ENCODE measurements at places on chromosomes 4 and X. TPM values are rescaled to one million over a fixed set of nuclear protein-coding genes. Genes with fewer than 3 reads are reported as not detected.

CACNA1F gene
- total RNA-seq, result not detected

PRKX gene
- 29.1 TPM for total RNA-seq

GPC4 gene
- 2.4 TPM for total RNA-seq

XK gene
- total RNA-seq, result 2.0 TPM

PNMA6A gene
- total RNA-seq, result 3.5 TPM

PDE5A gene
- 7.0 TPM for total RNA-seq

ARAP2 gene
- total RNA-seq, result 26.9 TPM

C4orf17 gene
- not detected for total RNA-seq

FAM9B gene
- not detected for total RNA-seq

CCDC160 gene
- total RNA-seq, result 0.17 TPM

AR gene
- 3.6 TPM for total RNA-seq

GATB gene
- total RNA-seq, result 20.2 TPM

HELT gene
- total RNA-seq, result not detected

INTS6L gene
- total RNA-seq, result 0.14 TPM

SLC2A9 gene
- total RNA-seq, result not detected

ADAM29 gene
- not detected for total RNA-seq

WDR17 gene
- total RNA-seq, result 3.3 TPM

ATP2B3 gene
- not detected for total RNA-seq

ACE2 gene
- total RNA-seq, result not detected

SH3TC1 gene
- 10.0 TPM for total RNA-seq

KLB gene
- total RNA-seq, result not detected

GRCh38 chrX:110228453-110228852 is 89.4 kb downstream of the AMMECR1 start:
- no peak for DNase-seq

GRCh38 chr4:20126906-20127305 is 124.8 kb upstream of the SLIT2 start:
- DNase-seq, result no peak

GRCh38 chrX:31213941-31214340 is 142.1 kb upstream of the FTHL17 start:
- DNase-seq, result no peak

- no peak for DNase-seq
Observed at GRCh38 chr4:83266689-83267088, 17.9 kb downstream of the COQ2 start.

DNA sequence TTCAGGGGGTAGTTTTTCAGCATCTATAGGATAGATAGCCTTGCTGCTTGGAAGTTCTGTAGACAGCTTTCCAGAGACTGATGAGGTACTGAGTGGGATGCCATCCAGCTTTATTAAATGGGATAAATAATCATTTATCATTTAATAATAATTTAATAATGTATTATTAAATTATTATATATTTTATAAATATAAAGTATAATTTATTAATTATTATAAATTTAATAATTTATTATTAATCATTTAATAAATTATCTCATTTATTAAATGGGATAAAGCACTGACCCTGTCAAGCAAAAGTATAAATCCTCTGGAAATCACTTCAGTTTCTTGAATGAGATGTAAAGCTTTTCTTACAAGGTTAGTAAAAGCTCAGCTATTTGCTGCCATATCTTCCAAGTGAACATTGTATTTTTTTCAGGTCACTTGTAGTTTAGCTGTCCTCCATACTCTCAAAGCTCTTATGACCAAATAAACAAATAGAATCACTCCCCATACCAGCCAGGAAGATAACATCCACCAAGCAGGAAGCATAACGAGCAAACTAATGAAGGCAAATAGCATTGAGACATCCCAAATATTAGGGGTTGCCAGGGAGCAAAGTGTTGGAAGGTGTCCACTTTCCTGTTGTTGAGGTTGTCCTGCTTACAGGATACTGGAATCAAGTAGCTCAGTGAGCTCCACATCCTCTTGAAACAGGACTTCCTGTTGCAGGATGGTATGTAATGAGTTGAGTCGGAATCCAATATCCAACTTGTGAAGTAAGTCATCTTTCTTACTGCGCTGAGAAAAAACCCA is 88.9 kb downstream of the ZNF674 start:
- DNase-seq, result no peak

- no peak for DNase-seq
Observed at GRCh38 chr4:155749041-155749440, 9.8 kb upstream of the GUCY1B1 start.

- DNase-seq, result no peak
Observed at GRCh38 chr4:101693842-101694398, 96.6 kb upstream of the BANK1 start.

- no peak for DNase-seq
Observed at GRCh38 chrX:153662266-153662665, 11.3 kb downstream of the PNCK start.

DNA sequence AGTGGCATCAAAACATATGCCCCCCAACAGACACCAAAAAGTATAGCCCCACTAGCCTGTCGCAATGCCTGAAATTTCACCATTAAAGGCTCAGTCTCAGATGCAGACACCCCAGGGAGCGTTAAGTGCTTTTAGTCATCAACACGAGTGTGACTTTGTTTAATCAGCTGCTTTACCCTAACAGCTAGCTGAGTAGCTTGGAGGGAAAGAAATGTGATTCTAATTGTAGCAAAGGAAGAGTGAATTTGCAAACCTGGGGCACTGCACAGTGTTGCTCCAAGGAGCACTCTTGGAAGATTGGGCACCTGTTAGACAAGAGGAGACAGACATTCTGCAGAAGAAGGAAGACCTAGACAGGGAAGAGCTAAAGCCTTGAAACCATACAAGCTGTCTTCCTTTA is 145.1 kb downstream of the BEND2 start:
- DNase-seq, result no peak

- DNase-seq, result no peak
Observed at GRCh38 chr4:73189274-73189810, 69.3 kb downstream of the ANKRD17 start.

GRCh38 chr4:72828864-72829263 is 240.7 kb downstream of the COX18 start:
- DNase-seq, result no peak

DNA sequence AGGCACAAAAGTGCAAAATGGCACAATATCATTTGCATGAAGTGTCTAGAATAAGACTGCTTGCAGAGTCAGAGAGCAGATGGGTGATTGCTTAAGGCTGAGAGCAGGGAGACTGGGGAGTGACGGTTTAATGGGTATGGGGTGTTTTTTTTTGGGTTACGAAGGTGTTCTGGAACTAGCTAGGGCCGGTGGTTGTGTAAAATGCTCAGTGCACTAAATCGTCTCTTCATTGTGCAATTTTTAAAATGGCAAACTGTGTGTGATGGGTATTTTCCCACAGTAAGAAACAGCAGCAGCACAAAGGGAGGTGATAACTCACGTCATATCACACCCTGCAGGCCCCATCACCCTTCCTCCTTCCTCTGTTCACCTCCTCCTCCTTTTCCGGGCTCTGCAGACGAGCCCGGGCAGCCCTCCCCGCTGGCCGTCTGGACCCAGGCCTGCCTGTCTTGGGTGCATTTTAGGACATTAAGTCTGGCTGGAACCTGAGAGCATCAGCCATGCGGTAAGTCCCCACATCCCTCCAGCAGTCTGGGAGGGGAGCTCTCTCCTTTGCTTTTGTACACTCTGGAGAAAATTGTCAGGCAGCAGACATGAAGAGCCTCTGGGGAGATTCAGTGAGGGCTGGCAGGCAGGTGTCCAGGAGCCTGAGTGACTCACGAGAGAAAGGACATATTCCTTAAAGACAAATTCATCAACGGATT is 42.7 kb downstream of the ASMT start:
- DNase-seq, result peak; percentile 85

DNA sequence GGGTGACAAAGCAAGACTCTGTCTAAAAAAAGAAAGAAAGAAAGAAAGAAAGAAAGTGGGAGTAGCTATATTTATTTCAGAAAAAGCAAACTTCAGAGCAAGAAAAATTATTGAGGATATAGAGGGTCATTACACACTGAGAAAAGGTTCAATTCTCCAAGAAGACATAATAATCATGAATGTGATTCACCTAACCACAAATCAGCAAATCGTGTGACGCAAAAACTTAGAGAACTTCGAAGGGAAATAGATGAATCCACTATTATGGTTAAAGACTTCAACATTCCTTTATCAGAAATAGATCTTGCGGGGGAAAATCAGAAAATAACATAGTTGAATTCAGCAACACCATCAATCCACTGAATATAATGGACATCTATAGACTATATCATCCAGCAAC is 219.3 kb upstream of the LDB2 start:
- DNase-seq, result no peak

GRCh38 chr4:43112139-43112538 is 219.6 kb downstream of the GRXCR1 start:
- no peak for DNase-seq

- DNase-seq, result no peak
Observed at GRCh38 chr4:81963015-81963762, 410.6 kb downstream of the HNRNPD start.

DNA sequence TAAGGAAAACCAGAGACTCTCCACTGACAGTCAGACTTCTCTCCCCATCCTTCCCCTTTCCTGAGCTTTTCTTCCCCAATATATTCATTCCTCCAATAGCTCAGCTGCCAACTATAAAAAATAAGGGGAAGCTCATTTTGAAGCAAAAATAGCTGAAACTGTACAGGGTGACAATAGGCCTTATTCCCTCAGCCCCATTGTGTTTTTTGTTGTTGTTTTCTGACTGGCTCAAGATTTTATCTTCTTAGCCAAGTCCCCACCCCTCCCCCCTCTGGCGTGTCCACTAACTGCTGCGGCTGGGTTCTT is 26.2 kb downstream of the PRPS1 start:
- DNase-seq, result no peak

DNA sequence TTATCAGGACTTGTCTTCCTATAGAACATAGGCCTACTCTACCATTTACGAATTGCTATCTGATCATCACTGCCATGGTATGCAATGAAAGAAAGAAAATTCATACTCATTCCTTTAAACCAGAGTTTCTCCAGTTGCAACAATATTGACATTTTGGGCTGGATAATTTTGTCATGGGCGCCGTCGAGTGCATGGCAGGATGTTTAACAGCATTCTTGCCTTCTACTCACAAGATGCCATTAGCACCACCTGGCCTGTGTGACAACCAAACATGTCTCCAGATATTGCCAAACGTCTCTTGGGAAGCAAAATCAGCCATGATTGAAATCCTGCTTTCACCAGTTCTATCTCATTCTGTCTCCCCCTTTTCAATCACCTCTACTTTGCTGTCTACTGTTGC is 63.6 kb upstream of the ARHGAP24 start:
- no peak for DNase-seq

DNA sequence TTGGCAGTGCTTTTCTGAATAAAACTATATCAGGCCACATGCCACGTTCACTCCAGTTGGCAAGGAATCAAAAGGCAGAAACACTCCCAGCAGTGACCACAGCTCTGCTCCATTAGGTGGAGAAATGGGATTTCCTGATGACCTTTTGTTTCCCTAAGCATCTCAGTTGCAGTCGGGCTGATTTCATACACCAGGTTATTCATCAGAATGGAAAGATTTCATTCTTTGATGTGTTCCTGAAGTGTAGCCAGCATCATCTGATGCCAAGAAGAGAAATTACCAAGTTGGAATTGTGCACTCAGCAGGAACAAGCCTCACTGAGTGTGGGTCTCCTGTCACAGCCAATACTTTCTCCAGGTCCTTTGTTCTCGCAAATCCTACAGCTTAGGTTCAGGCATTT is 193.7 kb downstream of the SPATA18 start:
- DNase-seq, result no peak

- DNase-seq, result no peak
Observed at GRCh38 chr4:115424852-115425251, 311.4 kb upstream of the NDST4 start.

DNA sequence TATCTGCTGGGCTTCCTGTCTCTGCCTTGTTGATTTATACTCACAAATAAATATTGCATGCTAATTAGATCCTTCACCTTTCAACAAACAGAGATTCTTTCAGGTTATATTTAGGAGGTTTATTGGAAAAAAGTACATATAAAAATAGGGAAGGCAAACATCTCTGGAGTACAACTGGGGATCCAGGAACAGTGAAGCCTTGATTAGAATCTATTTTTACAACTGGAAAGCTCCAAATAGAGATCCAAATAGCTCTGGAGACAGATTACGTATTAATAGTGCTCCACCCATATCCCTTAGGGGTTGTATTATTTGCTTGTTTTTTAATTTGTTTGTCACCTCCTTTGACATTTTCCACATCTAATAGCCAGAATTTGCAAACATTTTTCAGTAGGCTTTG is 46.9 kb upstream of the MAP9 start:
- DNase-seq, result no peak

- DNase-seq, result no peak
Observed at GRCh38 chrX:129655547-129656249, 942 bp upstream of the APLN start.

DNA sequence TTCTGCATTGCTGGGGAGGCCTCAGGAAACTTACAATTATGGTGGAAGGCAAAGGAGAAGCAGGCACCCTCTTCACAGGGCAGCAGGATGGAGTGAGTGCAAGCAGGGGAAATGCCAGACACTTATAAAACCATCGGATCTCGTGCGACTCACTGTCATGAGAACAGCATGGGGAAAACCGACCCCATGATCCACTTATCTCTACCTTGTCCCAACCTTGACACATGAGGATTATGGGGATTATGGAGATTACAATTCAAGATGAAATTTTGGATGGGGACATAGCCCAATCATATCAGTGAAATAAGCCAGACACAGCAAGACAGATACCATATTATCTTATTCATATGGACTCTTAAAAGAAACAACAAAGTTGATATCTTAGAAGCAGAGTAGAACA is 134.9 kb downstream of the C4orf33 start:
- no peak for DNase-seq

Data from A172 (cell line).